ENCODE measurements at places on chromosomes 13 and 19.
A peak's percentile ranks its signal among the peaks of the same experiment; 100 is the strongest.

GRCh38 chr13:33262062-33262487, 23.5 kb downstream of the STARD13 start:
- DNase-seq: no peak

GRCh38 chr13:61247149-61247936, 168.3 kb downstream of the PCDH20 start:
- DNase-seq: no peak

DNA sequence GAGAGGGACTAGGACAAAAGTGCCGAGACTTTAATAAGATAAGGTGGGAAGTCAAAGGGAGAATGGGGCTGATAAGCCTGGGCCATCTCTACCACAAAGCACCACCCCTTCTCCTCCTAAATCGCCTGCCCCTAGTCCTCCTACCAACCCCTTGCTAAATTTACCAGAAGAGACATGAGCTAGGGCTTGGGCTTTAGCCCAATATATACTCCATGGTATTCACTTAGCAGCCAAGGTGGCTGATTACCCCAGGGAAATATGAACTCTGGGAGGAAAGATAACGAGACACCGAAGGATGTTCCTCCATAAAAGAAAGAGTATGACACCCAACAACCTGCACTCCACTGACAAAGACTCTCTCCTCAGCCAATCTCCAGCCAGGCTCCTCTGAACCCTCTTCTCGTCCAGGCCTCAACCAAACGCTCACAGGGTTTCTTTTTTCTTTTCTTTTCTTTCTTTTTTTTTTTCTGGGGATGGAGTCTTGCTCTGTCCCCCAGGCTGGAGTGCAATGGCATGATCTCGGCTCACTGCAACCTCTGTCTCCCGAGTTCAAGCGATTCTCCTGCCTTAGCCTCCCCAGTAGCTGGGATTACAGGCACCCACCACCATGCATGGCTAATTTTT, 610.2 kb downstream of the UQCRFS1 start:
- DNase-seq: no peak

GRCh38 chr13:37701972-37702371, 103.4 kb upstream of the POSTN start:
- peak; percentile 96 for DNase-seq

- peak; percentile 77 for DNase-seq
These were observed 514 bp downstream of the PCID2 start for GRCh38 chr13:113207890-113208420.

DNA sequence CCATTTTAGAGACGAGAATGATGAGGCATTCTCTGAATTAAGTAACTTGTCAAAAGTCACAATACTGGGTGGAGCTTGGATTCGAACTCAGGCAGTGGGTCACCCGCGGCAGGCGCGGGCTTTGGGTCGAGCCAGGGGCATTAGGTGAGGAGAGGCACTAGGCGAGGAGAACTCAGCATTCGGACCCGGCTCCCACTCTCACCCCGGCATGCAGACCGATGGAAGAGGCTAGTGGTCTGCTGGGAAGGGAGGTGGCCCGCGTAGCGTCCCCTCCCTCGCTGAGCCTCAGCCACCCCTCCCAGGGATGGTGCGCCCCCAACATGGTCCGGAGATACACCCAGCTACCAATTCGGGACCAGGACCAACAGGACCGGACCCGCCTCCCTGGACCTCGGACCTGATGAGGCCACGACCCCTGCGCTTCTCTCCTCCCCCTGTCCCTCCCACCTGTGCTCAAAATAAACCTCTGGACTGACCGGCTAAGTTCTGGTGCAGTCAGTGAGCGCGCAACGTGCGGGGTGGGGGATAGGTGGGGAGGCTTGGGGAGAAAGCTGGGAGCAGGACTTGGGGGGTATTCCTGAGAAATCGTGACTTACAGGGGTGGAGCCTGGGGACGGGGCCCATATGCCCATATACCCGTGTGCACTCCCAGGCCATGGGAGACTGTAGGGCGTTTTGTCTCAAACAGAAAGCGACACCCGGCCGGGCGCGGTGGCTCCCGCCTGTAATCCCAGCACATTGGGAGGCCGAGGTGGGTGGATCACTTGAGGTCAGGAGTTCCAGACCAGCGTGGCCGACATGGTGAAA, 1.3 kb upstream of the SNAPC2 start:
- DNase-seq: no peak

DNA sequence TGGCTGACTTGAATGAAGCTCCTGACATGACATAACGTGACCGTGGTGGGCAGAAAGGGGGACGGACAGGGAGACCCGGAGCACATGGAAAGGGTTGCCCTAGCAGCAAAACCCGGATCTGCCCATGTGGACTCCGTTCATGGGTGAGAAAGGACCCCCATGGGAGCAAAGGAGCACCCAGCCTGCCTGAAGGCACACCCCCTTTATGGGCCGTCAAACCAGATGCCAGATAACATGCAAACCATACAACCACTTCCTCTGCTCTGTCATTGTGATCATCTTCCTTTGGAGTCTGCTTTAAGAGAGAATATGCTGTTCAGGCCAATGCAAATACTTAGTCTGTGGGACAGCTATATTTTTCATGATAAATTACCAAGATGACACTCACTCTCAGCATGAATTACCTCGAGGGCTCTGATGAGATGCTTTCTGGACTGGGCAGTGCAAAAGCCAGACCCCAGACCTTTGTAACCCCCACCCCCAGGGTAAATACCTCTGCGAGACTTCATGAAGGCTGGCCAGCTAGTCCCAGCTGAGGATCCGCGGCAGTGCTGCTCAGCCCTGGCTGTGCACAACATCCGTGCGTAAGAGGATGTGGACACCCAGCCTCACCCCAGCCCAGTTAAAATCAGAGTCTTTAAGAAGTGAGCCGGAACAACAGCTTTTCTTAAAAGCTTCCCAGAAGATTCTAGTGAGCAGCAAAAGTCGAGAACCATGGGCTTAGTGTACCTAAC, 126.6 kb downstream of the USP12 start:
- DNase-seq: peak; percentile 24

GRCh38 chr19:12985049-12985776, 10.1 kb upstream of the NFIX start:
- DNase-seq: peak; percentile 27

- no peak for DNase-seq
These were observed 249.1 kb downstream of the GGACT start for GRCh38 chr13:100339411-100339940.

- no peak for DNase-seq
These were observed 13.7 kb upstream of the FARP1 start for GRCh38 chr13:98129059-98129746.

GRCh38 chr13:73572824-73573223, 514.0 kb downstream of the KLF5 start:
- DNase-seq: no peak

- DNase-seq: no peak
These were observed 1.7 kb downstream of the SOX1 start for GRCh38 chr13:112068540-112069060.

GRCh38 chr13:106232681-106233080, 302.8 kb downstream of the EFNB2 start:
- DNase-seq: no peak

DNA sequence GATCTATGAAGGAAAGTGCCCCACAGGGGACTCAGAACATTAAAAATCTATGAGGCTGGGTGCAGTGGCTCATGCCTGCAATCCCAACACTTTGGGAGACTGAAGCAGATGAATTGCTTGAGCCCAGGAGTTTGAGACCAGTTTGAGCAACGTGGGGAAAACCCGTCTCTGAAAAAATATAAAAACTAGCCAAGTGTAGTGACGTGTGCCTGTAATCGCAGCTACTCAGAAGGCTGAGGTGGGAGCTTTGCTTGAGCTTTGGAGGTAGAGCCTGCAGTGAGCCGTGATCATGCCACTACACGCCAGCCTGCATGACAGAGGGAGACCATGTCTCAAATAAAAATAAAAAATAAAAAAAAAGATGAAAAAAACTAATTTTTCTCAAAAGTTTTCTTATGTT, 1070.6 kb downstream of the PCDH9 start:
- DNase-seq: no peak

Data from mesenchymal stem cell (in vitro differentiated cells and primary cell).